SK-N-DZ (cell line): ENCODE measurements at places on chromosomes 7 and 10.

DNA sequence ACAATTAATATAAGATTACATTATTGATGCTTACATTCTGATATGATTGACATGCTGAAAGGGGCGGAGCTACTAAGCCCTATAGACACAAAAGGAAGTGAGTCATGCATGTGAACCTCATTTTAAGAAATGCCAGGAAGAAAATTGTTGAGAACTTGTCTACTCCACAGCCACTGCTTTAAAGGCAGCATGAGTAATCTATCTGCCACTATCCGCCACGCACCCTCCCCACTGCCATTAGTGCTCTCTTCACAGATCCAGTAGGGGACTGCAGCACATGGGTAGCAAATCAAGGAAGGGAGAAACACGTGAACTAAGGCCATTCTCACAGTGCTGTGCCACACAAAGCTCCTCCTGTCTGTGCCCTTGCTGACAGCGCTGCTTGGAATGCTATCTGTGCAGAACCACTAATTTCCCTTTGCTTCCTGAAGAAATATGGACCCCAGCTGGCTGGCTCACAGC lies 524.8 kb downstream of the GRM8 start:
- no peak for DNase-seq

GRCh38 chr10:52883996-52884871 lies 111.7 kb upstream of the MBL2 start:
- DNase-seq, result peak; percentile 75

DNA sequence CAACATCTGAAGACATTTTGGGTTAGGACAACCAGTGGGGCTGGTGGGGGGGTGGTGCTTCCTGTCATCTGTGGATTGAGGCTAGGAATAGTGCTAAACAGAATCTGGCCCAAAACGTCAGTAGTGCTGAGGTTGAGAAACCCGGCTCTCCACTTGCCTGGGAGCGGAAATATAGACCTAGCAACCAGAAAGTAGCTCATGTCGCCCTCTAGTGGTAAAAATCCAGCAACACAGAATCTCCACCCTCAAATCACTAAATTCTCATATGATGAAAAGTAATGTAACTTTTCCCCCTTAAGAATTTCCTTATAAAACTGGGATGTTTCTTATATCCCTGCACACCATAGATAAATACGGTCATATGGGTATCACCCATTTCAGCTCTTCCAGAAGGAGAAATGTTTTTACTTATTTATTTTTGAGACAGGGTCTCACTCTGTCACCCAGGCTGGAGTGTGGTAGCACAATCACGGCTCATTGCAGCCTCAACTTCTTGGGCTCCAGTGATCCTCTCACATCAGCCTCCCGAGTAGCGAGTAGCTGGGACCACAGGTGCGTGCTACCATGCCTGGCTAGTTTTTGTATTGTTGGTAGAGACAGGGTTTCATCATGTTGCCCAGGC lies 34.4 kb downstream of the ZC3HAV1 start:
- DNase-seq, result peak; percentile 67

DNA sequence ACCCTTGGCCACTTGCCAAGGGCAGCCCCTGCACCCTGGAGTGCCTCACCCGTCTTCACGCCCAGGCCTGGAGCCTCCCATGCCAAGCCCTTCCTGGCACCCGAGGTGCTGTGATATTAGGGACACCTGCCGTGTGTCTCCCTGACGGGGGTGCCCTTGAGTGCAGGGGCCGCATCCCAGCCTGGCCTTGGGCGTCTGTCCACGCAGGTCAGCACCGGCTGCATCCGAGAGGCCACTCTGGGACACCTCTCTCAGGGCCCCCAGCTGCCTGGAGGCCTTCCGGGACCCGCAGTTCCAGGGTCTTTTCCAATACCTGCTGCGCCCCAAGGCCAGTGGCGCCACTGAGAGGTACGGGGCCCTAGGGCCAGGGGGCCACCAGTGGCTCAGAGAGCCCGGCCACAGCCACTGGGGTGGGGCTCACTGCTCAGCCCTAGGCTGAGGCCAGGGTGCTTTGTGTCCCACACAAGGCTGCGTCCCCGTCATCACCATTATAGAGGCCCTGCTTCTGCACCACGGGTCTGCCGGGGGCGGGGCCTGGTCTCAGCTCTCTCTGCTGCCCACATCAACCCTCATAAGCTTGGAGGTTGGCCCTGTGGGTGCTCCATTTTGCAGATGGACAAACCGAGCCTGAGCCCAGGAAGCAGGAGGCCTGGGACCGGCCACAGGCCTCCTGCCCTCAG lies 12.7 kb downstream of the AP5Z1 start:
- DNase-seq, result no peak

- DNase-seq, result no peak
Measured at GRCh38 chr10:6951732-6952131, 371.7 kb upstream of the PRKCQ start.

DNA sequence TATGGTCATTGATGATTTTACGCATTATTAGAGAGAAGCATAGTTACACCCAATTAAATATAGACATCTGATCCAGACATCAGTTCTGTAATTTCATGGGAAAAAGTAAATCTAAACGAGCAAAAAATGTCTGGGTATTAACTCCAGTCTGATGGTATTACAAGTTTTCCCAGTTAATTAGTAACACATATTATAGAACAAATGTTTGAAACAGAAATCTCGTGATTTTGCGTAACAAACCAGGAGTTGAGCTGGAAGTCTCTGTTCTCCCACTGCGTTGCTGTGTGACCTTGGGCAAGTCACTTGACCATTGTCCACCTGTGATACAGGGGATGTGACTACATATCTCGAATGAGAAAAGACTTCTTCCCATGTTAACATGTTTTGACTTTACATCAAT lies 43.3 kb downstream of the RBM20 start:
- DNase-seq, result no peak

DNA sequence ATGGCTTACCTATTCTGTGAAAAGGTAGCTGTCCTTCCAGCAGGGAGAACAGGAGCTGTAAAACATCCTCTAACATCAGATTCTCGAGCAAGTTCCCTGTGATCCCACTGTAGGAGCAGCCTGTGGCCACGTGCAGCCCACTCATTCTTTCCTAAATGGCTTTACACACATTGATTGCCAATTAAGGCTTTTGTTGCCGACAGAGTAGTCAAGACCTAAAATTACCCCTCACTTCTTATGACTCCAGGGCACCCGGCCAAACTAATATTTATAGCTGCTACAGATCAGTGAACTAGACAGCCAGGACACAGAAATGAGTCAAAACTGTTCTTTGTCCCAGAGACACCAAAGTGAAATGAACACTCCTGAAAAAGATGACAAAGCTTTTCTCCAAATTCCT lies 832.1 kb downstream of the SORCS3 start:
- DNase-seq, result no peak

- peak; percentile 46 for DNase-seq
Measured at GRCh38 chr7:80942261-80943041, 23.6 kb upstream of the SEMA3C start.

DNA sequence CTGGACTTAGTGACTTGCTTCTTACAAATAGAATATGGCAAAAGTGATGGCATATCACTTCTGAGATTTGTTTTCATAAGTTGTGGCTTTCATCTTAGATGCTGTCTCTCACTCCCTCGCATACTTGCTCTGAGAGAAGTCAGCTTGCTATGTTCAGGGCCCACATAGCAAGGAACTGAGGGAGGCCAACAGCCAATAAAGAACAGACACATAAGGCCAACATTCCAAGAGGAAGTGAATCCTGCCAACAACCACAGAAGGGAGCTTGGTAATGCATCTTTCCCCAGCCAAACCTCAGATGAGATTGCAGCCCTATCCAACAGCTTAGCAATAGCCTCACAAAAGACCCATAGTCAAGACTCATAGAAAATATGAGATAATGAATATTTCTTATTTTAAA lies 39.2 kb upstream of the DMTF1 start:
- DNase-seq, result no peak

DNA sequence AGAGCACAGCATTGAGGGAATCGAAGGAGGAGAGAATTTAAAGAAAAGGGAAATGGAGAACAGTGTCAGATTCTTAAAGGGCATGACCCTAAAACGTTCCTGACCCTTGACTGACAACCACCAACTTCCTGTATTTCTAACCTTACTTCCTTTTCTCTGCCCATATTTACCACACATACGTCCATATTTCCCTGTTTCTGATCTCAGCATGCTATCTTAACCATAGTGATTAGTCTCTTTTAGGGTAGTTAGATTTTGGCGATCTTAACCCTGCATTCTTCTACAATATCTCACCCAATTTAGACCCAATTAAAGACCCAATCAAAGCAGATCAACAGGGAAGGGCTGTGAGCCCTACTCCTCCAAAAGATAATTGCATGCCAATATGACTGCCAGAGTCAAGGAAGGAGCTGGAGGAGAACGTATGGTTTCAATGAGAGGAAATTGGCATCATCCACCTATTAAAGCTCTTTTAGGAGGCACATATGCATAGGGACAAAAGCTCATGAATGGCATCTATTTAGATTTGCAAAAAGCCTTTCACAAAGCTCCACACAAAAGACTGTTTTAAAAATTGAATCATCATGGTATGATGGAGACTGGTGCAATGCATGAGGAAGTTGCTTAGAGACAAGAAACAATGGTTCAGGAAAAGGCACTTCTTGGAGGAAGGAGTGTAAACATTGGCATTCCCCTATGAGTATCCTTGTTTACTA lies 49.0 kb upstream of the ARHGAP12 start:
- DNase-seq, result no peak
